Activated T-cell treated with anti-CD3 and anti-CD28 coated beads for 24 hours (primary cell): ENCODE measurements at places on chromosomes 5 and 9.
A peak's percentile ranks its signal among the peaks of the same experiment; 100 is the strongest.

DNA sequence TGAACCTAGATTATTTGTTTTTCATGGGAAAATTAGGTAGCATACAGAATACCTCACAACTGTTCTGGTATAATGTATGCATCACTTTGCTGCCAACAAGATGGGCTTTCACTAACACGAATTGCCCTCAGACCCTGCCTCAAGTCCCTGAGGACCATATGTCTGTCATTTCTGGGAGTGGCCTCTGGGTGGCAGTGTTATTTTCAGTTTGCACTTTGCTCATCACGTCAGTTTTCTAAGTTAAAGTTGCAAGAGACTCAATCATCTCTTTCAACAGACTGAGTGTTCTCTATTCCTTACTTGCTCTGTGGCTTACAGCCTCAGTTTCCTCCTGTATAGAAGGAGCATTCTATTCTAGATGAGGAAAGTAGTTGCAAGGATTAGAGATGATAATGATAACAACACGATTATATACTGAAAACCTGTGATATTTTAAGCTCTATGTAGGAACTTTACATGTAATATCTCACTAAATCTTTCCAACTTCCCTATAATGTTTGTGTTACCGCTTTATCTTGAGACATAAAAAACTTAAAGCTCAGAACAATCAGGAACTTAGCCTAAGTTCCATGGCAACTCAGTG is 55.7 kb downstream of the TSSK1B start:
- peak; percentile 45 for DNase-seq

DNA sequence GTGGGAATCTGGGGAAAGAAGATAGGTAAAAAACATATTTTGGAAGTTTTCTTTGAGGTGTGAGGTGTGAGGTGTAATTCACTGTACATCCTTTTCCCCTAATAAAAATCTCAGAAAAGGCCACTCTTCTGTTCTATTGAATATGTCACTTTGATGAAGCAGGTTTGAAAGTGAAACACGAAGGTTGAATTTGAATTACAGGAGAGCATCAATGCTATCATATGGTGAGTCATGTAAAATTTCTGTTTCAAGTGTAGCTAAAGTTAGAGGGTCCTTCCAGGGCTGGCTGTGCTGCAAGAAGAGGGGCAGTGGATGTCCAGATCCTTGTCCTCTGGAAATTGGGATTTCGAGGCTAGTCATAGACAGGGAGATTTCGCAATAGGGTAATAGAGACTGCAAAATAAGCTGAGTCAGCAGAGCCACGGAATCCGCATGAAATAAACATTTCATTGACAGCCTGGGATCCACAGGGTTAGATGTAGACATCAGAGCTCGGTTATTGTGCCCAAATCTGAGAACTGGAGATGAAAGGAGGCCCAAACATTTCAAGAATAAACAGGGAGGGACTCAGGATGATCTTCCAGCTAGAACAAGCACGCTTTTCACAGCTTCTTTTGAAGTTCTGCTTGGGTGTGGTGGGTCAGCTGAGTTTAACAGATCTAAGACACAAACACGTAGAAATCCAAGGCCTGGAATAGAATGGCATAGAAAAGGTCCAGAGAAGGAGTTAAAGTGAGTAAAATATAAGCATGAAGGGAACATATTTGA is 194.4 kb upstream of the CDKN2B start:
- DNase-seq = no peak

GRCh38 chr5:24444414-24444813 is 200.4 kb downstream of the CDH10 start:
- no peak for DNase-seq

GRCh38 chr5:99104538-99105132 is 175.8 kb upstream of the CHD1 start:
- DNase-seq = no peak

DNA sequence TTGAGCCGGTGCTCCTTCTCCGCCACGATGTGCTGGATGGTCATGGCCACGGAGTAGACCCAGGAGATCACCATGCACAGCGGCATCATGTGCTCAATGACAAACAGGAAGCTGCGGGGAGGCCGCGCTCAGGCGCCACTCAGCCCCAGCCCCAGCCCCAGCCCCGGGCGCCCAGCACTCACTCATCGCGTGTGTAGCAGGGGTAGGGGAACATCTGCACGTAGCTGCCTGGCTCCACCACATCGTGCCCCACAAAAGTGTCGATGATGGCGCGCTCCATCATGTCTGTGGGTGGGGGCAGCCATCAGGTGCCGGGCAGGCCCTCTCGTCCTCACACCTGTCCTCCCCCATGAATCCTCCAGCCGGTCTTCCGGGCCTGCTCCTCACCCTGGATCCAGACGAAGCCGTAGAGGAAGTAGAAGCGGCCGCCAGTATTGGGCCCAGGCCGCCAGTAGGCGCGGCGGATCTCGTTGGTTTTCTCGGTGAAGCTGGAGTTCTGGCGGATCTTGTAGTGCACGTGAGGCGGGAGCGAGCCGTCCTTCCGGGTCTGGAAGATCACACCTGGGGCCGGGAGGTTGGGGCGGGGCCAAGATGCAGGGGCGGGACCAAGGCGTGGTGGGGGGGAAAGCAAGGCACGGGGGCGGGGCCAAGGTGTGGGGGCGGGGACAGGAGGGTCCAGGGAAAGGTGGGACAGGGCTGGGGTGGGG is 10.1 kb downstream of the ABCA2 start:
- no peak for DNase-seq

DNA sequence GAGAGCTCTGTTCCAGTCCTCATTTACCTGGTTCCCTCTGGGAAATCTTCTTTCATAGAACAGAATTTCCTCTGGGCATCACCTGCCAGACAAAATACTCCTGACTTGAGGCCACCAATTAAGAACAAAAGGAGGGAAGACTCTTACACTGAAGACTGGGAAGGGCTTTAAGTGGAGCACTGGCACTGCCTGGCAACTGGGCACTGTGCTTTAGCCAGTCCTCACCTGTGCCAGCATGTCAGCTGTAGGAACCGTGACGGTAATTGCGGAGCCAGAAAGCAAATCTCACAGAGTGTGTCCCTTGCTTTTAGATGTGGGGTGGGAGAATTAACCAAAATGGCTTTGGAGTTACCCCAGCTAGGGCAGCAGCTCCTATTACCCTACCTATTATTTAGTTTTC is 40.6 kb downstream of the FAM219A start:
- no peak for DNase-seq

DNA sequence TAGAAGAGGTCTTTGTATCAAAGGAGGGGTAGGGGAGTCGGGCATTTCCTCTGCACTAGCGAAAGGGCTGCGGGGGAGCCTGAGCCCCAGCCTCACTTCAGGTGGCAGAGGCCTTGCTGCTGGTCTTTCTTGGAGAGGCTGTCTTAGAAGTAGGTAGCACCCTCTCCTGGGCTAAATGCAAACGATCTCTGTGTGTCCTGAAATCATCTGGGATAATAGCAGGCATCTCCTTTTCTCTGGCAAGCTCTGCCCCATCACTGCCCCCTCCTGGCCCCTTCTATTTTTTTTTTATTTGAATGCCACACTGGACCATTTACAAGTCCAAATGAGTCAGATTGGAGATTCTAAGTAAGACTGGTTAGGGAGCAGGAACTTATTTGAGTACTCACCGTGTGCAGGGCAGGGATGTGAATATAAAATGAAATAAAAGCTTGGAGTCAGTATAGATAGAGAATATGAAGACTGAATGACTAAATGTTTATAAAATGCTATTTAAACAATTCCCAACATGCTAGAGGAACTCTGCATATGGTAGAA is 137.1 kb downstream of the FGF1 start:
- DNase-seq = peak; percentile 10

- DNase-seq = no peak
Observed at GRCh38 chr5:72733810-72734209, 82.7 kb upstream of the TNPO1 start.

DNA sequence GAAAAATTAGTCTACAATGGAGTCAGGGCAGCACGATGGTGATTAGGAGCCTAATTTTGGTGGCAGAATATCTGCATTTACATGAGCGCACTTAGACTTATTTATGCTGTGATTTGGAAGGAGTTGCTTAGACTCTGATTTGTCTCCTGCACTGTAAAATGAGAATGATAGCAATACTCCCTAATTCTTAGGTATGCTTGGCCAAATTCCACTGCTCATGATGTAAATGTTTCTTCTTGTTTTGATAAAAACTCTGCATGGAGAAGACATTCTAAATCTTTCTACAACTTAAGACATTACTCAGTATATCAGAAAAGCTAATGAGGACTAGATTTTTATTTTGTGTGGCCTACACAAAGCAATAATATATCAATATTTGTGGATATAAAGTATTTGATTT is 205.4 kb downstream of the CDH18 start:
- DNase-seq = no peak

DNA sequence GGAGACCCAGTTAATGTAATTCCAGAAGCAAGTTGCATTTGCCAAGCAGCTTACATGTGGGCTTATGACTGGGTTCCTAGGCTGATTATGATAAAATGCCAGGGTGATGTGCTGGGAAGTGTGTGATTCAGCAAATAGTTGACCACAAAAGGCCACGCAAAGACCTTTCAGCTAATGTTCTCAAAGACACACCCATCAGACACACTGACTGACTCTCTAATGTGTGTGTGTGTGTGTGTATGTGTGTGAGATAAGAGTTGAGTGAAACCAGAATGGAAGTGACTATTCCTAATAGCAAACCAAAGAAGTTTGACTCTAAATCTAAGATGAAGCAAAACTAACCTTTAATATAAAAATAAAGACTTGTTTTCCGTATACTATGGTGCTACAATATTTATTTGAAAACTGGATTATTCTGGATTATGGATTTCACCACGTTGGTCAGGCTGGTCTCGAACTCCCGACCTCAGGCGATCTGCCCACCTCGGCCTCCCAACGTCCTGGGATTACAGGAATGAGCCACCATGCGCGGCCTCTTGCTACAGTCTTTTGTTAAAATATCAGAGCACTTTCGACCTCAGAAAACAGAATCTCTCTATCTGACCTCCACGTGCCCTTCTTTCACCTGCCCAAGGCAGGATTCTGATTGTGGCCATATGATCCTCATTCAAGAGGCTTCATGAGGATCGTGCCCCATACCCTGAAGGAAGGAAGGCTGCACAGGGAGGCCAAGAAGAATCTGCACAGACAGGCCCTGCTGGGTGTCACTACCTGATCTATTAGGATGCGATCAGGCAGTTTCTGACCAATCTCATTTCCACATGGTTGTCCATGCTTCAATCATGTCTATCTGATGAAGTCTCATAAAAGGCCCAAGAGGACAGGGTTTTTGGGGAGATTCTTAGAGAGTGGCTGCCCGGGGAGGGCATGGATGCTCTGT is 75.6 kb downstream of the USP20 start:
- no peak for DNase-seq

- DNase-seq = no peak
Observed at GRCh38 chr5:150766251-150766650, 7.4 kb upstream of the DCTN4 start.

DNA sequence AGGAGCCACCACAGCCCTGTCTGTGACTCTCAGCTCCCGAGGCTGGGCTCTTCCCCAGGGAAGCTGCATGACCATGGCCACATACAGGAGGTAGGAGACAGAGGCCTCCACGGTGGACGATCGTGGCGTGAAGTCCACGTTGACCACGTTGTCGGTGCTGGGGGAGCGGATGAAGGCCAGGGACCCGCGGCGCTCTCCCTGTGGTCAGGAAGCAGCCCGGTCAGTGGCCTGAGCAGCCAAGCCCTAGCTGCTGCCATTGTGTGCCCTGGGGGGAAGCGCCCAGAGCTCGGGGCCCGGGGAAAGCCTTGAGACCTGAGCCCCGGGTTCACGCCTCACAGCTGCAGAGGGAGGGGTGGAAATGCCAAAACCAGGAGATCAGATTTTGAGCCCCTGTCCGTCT is 34.3 kb downstream of the EXOC3 start:
- no peak for DNase-seq

DNA sequence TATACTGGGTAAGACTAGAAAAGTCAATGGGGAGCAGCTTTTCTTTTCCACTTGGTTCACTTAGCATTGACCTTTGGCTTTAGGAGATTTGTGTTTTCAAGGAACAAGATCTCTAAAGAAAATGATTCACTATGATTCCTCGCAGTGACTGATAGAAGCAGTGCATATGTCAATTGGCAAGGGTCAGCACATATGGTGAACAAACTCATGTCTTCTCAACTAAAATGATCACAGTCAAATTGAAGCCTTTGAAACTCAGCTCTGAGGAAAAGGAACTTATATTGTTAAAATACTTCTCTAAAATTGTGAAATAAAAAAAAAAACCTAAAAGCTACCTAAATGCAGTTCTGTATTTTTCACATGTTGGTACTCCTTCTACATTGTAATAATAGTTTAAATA is 43.2 kb upstream of the IL7R start:
- no peak for DNase-seq

GRCh38 chr5:66675406-66675805 is 79.2 kb downstream of the MAST4 start:
- no peak for DNase-seq

- DNase-seq = no peak
Observed at GRCh38 chr9:129399634-129399990, 221.3 kb downstream of the C9orf50 start.
